ENCODE measurements at places on chromosomes 12 and 14.

DNA sequence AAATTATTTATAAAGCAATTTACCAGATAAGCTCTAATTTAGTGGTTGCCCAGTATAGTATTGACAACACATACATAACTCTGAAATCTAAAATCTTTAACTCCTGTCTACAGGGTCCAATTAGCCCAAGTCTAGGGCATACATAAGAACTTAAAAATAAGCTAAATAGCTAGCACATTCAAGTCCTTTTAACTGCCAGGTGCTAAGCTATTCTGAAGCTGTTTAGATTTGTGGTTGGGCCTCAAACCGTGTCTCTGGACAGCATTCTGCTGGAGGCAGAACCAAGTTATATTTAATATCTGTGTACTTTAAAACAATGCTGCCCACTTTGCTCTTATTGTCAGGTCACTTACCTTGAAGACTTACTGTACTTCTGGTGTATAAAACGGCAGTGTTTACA, 19.0 kb downstream of the RPS6KA5 start:
- no peak for DNase-seq

DNA sequence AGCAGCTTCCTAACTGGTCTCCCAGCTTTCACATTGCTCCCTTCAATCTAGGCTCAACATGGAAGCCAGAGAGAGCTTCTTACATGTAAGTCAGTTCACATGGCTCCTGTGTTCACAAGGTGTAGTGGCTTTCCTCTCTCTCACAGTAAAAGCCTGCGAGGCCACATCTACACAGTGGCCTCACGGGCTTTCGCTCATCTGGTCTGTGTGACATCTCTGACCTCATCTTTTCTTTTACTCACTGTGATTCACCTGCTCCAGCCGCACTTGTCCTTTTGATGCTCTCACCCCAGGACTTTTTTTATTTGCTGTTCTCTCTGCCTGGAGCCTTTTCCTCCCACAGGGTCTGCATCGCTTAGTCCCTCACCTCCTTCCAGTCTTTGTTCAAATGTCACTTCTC, 122.1 kb downstream of the SLC5A8 start:
- no peak for DNase-seq

DNA sequence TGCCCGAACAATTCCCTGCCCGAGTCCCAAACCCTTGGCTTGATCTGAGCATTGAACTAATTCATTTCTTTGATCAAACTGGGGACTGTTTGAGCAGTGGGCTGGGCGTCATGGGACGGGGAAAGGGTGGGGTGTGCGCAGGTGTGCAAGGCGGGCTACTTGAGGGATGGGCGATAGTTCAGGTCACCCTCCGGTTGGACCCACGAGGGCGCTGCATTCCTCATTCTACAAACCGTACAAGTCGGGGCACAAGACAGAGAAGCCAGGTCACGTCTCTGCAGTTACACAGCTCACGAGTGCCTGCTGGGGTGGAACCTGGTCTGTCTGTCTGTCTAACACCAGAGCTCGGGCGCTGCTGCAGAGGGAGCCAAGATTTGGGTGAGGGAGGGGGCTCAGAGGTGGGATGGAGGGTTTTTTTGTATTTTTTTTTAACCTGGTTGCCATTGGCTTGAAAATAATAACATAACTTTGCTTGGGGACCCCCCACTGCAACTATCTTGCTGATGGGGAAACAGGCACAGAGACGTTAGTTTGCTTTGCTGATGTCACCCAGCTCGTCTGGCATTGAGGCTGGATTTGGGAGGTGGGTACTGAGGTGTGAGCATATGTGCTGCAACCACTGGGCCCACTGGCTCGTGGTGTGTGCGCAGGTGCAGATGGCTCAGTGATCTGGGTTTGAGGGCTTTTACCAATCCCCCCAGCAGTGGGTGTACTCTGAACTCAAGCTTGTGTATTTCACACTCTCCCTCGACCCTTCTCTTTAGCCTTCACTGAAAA, 7.6 kb upstream of the RTL1 start:
- no peak for DNase-seq

- DNase-seq = no peak
These were observed 79.4 kb upstream of the DCN start for GRCh38 chr12:91261820-91262676.

DNA sequence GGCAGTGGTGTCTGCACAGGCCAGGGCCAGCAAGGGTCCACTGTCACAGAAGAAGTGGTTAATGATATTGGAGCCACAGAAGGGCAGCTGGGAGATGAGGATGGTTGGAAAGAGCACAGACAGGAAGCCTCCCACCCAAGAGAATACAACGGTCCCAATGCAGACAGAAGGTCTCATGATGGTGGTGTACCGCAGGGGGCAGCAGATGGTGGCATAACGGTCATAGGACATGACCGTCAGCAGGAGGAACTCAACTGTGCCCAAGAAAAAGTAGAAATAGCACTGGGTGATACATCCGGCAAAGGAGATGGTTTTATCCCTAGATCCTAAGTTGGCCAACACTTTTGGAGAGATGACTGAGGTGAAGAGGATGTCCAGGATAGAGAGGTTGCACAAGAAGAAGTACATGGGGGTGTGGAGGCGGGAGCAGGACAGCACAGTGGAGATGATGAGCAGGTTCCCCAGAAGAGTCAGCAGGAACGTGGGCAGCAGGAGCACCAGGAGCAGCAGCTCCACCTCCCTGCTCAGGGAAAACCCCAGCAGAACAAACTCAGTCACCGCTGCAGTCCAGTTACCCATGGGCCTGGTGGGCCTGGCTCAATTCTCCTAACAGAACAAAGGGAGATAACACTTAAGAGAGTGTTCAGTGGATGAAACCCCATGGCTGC, 9.8 kb downstream of the OR6J1 start:
- no peak for DNase-seq

DNA sequence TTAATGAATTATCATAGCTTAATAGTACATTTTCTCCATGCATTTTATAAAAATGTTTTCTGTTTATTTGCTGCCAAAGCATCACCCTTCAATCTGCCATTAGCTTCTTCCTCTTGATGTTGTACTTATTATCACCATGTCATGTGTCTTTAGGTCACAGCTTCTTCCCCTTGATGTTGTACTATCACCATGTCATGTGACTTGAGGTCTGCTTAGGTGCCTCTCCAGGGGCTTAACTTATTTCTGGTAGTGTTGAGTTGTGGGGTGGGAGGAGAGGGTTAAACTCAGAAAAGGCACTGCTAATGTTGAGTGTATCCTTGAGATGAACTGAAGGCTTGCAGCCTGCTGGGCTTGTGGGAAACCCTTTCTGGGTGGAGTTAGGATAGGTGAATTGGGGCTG, 87.8 kb downstream of the DAAM1 start:
- DNase-seq = no peak

- DNase-seq = no peak
These were observed 105.1 kb upstream of the DIO2 start for GRCh38 chr14:80316441-80316840.
